Stimulated activated CD8-positive, alpha-beta memory T cell treated with anti-CD3 and anti-CD28 coated beads, Interleukin-4, amount 100 ng/mL, for 1 hour (primary cell): ENCODE measurements at places on chromosomes 2 and 18.

DNA sequence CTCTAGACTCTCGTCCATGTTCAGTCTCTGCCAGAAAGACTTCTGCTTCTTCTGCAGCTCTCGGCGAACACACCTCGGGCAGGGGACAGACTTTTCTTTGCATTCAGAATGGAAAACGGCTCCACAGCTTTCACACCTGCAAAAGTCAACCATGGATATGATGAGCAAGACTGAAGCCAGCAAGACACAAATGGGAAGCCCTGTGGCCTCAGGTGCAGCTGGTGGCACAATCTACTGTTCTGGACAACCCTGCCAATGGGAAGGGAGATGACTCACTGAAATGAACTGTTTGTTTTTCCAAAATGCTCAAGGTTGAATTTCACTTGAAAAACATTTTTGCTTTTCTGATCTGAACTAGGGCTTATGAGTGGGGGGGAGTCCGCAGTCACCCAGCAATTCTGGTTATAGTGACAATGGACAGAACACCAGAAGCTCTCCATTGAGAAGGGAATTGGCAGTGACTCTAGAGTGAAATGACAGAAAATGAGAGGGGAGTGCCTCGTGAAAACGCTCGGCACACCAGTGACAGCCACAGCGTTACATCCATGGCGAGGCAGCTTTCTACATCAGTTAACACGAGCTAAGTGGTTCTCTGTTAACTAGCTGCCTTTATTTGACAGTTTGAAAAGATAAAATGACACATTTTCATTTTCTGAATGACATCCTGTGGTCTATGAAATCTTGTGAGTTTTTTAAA lies 58.8 kb upstream of the FZD5 start:
- no peak for DNase-seq

DNA sequence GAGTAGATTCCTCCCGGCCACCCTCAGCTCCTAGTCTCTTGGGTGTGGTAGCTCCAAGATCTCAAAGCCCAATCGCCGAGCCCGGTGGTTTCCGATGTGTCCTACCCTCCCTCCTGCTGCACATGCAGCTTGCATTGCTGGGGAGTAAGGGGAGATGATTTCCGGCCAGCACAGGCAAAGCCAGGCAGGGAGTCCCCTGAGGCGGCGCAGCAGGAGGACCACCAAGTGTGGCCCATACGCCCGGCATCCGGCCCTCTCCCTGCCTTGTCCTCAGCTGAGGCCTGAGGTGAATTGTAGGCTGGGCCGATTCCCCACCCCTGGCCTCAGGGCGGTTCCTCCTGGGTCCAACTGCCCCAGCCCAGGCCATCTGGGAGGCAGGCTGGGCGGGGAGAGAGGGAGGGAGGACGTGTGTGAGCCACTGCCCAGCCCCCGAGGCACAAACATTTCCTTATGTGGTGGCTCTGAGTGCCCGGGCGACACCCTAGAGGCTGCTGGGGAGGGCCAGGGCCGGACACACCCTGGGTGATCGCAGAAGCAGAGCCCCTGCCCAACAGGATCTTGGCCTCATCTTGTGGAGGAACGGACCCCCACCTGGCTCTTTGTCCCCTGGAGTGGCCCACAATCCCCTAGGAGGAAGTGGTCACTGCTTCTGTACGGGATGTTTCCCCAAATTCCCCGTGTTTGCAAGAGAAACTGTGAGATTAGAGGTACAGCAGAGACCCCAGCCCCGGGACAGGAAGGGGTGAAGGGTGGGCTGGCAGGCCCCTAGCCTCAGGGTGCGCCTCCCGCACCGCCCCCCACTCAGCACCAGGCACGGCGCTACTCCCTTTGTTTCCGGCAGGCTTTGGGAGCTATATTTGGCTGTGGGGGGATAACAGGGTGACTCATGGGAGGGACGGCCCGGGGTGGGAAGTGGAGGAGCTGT lies 41.9 kb upstream of the PTMA start:
- DNase-seq = no peak

- no peak for DNase-seq
Observed at GRCh38 chr2:209472112-209472832, 48.4 kb downstream of the MAP2 start.

DNA sequence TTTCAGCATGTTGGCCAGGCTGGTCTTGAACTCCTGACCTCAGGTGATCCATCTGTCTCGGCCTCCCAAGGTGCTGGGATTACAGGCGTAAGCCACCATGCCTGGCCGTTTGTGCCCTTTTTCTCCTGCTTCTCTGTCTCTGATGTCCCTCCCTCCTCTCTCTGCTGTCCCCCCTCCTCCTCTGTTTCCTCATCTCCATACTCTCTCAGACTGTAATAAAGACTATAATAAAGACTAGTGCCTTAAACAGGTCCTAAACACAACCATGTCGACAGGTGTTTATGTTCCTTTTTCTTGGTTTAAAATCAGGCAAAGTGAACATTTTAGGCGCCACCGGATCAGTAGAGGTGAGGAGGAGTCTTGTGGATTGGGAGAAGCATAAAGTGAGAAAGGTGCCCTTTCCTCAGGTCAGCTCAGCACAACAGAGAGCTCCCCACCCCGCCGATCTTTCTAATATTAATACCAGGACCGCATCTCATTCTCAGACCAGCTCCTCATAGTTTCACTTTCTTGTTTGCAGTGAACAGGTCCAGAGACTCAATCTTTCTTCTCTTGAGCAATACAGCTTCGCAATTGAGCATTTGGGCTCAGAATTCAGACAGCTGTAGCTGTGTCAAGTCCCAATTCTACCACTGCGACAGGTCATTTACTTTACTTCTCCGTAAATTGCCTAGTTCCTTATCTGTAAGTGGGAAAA lies 23.7 kb downstream of the TIMM21 start:
- no peak for DNase-seq

- DNase-seq = no peak
Observed at GRCh38 chr2:184419744-184420143, 178.6 kb upstream of the ZNF804A start.

DNA sequence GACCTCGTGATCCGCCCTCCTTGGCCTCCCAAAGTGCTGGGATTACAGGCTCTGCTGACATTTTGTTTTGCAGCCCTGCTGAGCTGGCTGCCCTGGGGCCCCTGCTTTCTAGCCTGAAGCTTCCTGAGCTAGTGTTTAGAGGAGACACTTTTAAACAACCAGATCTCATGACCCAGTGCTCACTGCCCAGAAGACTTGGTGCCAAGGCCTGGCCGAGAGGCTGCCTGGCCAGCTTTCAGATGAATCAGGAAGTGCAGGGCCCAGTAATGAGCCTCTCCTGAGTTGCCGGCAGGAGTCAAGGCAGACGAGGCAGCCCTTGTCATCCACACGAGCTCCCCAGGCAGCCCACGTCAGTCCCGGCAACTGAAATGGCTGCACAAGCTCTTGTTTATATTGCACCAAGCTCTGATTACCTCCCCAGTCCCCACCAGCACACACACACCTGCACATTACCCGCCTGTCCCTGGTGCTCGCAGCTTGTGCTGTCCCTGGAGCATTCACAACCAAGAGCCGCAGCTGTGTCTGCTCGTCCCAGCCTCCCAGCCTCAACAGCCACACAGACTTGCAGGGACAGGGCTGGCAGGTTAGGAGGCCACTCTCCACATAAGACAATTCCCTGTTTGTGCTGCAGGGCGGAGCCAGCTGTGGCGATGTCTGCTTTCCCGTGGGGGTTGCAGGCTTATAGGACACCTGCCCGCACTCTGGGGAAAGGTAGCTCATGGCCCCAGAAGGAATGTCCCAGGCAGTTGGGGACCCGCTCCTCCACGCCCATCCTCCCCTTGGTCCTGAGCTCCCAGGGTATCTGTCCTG lies 331.2 kb upstream of the MYT1L start:
- DNase-seq = no peak

GRCh38 chr2:45205985-45206384 lies 196.7 kb upstream of the SIX2 start:
- DNase-seq = no peak

- DNase-seq = no peak
Observed at GRCh38 chr2:37060446-37060845, 23.7 kb downstream of the HEATR5B start.

DNA sequence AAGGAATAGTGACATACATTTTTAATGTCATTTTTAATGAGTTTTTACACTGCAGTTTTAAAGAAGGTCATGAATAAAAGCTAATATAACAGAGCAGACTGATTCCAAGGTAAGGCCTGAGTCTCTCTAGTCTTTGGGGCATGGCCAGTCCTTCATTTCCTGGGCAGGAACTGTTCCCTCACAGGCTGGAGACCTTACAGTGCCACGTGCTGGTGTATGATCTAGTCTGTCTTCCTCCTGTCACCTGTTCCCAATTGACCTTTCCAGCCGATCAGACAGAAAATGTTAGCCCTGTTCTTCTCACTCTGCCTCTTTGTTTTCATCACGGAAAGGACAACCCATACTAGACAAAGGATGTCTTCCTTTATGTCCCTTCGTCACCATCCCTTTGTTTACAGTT lies 33.6 kb downstream of the ZCCHC2 start:
- no peak for DNase-seq

- no peak for DNase-seq
Observed at GRCh38 chr18:35998967-35999366, 26.5 kb downstream of the RMP24 start.

GRCh38 chr18:8121942-8122480 lies 487.2 kb upstream of the RAB12 start:
- DNase-seq = no peak

DNA sequence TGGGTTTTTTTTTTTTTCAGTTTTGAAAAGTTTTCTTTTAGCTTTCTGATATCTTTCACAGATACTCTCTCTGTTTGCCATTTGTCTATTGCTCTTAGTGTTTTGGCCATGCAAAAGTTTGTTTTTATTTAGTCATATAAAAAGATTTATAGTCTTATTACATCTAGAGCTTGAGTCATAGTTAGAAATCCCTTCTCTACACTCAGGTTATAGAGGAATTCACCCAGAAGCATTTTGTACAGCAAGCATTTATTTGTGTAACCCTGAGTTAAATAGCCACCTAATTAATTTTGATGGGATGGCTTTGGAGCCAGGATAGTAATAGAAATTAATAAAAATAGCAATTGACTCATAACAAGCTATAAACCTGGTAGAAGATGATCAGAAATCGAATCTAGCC lies 35.6 kb downstream of the ACTR2 start:
- DNase-seq = no peak

DNA sequence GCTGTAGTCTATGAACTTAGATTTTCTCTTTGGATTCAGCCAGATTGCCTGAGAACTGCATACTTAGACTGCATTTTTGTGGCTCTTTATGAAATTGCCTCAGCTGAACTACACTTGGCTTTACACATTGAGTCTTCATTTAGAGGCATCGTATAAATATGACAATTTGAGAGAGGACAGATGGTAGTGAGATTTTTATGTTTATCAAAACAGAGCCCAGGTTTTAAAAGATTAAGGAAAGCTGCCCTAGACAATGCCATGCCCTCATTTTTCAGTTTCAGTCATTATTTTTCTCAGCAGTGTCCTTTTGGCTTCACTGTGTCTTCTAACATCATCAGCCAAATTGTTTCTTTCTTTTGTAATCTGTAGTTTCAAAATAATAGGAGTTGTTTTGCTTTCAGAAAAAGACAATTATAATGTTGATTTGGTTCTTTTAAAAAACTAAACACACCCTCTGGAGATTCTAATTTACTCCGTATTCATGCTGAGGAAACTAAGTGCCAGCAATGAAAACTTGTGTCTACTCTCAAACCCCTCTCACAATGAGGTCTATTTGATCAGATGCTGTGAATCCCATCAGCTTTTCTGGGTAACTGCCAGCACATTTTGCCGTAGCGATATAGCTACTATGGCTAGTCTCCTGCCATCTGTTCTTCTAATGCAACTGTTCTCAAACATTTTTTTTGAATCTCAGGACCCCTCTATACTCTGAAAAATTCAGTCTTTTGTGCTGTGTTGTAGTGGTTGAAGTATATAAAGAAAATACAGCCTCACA lies 46.2 kb downstream of the TWSG1 start:
- DNase-seq = no peak

DNA sequence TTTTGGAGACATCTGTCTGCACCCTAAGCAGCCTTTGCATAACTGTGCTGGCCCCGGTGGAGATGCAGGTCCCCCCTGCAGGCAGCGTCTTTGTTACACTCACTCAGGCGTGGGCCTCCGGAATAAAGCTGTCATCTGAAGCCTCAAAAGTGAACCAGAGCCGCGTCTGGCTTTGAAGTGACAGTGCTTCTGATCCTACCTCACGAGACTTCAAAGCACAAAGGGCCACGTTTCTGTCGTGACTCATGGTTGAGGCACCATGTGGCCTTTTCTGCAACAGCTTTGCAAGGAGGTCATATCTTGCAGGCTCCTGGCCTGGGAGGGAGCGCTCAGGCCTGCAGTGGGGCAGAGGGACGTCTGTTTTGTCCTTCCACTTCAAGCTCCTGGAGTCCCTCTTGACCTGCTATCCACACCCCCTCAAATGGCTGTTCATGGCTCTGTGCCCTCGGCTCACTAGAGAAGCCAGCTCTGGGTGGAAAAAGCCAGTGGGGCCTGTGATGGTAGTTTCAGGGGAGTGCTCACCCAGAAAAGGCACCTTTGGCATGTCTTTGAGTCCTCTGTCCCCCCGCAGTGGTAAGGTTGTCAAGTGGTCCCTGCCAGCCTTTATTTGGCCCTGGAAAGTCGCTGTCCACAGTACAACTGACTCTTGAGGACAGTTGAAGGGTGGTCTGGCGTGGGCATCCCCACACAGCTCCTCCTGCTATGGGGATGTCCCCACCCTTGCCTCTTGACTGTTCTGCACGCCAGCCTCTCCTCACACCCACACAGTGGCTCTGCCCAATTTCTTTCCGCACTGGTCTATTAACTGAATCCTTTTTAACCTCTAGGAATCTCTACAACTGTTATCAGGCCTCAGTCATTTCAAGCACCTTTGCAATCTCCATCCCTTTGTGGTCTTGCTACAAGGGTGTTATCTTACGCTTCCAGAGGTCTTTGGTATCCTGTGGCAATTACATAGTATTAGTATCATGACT lies 19.3 kb downstream of the GPR55 start:
- peak; percentile 76 for DNase-seq

GRCh38 chr2:39743269-39743776 lies 35.7 kb downstream of the THUMPD2 start:
- no peak for DNase-seq

DNA sequence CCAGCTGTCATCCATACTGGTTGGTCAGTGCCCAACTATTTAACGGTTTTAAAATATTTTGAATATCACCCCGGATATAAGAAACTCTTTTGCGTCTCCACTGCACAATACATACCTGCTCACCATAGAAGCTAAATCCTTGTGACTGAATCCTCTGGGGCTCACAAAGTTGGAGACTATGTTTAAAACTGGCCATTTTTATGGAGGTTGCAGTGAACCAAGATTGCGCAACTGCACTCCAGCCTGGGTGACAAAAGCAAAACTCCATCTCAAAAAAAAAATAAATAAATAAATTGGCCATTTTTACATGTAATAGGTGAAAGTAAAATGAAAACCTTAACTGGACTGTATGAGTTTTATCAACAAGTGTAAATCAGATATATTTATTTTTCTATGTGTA lies 55.6 kb upstream of the TMEM17 start:
- DNase-seq = no peak

- DNase-seq = no peak
Observed at GRCh38 chr2:145806546-145806945, 1286.6 kb upstream of the ZEB2 start.

DNA sequence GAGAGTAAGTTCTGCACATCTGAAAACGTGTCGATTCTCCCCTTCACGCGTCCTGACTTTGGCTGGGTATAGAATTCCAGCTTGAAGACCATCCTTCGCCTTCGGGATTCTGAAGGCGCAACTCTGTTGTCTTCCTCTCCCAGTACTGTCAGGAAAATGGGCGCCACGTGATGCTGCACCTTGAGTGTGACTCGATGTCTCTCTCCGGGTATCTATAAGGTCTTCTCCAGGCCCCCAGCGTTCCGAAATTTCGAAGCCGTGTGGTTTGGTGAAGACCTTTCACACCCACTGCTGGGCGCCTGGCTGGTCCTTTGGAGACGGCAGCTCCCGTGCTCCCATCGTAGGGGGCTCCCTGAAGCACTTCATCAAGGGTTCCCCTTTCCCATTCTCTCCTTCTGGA lies 203.7 kb downstream of the HDAC4 start:
- no peak for DNase-seq
